ENCODE measurements at places on chromosomes 3 and 15. TPM values are rescaled to one million over a fixed set of nuclear protein-coding genes. Genes with fewer than 3 reads are reported as not detected.
A peak's percentile ranks its signal among the peaks of the same experiment; 100 is the strongest.

GRCh38 chr15:37931321-37931720 is 3.1 kb upstream of the TMCO5A start:
- DNase-seq: no peak

DNA sequence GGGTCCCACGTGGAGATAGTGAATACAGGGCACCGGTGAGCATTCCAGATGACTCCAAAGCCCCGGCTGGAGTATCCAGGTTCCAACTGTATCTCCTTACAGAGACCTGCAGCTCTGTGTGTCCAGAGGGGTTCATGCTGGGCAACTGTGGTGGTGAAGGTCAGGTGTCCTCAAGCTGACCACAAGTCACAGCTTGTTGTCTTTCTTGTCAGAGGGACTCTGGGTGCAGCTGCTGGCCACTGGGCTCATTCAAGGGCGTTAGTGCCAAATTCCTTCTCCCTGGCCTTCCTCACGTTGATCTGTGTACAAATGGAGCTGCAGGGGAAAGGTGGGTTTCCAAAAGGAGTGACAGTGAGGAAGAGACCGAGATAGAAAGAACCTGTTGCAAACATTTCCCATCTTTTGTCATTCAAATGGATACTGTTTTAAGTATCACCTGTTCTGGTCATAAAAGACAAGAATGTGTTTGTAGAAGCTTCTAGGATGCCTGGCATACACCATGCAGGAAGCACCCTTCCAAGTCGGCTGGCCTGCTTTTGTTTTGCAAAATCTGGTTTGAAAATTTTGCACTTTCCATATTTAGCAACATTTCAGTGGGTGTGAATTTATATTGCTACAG is 52.5 kb downstream of the CEMIP start:
- no peak for DNase-seq

- DNase-seq: no peak
Measured at GRCh38 chr3:191151653-191152052, 47.4 kb upstream of the OSTN start.

DNA sequence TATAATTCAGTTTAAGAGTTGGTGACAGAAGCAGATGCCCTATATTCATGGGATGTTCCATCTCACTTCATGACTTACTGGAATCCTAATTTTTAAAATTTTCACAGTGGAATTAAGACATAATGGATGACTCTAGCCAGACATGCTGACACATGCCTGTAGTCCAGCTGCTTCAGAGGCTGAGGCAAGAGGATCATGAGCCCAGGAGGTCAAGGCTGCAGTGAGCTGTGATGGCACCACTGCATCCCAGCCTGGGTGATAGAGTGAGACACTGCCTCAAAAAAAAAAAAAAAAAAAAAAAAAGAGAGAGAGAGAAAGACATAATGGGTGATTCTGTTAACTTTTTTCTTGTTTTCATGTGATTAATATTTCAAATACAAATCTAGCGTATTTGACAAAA is 123.6 kb downstream of the KLHL25 start:
- no peak for DNase-seq

DNA sequence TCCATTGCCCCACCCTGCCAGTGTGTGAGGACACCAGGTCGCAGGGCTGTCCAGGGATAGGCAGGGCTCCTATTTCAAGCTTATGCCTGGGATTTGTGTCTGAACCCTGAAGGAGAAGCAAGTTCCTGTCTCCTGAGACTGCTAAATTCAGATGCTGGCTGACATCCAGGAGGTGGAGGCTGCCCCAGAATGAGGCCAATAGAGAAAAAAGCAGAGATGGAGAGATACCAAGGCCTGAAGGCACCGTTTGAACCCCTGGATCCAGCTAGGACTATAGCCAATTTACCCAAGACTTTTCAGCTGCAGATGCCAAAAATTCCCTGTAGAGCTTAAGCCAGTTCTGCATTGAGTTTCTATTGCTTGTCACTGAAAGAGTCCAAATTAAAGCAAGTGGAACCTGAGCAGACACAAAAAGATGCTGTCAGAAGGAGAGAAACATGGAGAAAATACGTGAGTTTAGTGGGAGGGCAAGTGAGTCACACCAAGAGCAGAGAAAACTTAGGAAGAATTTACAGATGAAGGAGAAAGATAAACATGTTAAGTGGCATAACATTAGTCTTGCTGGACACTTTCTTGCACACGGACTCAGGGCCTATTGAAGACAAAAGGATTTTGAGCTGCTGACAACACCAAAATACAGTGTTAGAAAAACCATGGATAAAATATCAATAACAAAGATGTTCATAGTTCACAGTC is 148.6 kb downstream of the CNTN3 start:
- no peak for DNase-seq

GRCh38 chr3:193982258-193982659 is 153.7 kb upstream of the HES1 start:
- DNase-seq: peak; percentile 67

- no peak for DNase-seq
Measured at GRCh38 chr15:68597581-68597980, 18.8 kb downstream of the CORO2B start.

- DNase-seq: no peak
Measured at GRCh38 chr15:31802761-31803160, 227.6 kb upstream of the CHRNA7 start.

- DNase-seq: no peak
Measured at GRCh38 chr3:26715431-26715830, 92.9 kb downstream of the LRRC3B start.

- DNase-seq: no peak
Measured at GRCh38 chr3:172965256-172965655, 175.8 kb downstream of the SPATA16 start.

- DNase-seq: no peak
Measured at GRCh38 chr15:38702178-38702912, 137.7 kb upstream of the RASGRP1 start.

DNA sequence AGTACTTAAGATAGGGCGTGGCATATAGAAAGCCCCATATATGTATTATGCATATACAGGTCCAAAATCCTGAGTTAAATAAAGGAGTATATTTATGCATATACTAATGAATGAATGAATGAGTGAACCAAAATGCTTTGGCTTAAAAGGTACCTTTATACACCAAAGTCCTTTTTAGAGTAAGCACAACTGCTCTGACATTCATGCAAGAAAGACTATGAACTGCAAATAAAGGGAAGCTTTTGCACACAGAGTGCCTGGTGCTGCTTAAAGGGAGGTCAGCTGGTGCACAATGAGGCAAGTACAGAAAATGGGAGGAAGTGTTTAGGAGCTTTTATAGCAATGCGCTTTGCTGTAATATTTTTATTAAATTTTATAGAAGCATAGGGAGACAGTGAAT is 214.0 kb downstream of the KLF13 start:
- DNase-seq: no peak

GRCh38 chr3:41417574-41417973 is 218.3 kb downstream of the CTNNB1 start:
- DNase-seq: no peak

DNA sequence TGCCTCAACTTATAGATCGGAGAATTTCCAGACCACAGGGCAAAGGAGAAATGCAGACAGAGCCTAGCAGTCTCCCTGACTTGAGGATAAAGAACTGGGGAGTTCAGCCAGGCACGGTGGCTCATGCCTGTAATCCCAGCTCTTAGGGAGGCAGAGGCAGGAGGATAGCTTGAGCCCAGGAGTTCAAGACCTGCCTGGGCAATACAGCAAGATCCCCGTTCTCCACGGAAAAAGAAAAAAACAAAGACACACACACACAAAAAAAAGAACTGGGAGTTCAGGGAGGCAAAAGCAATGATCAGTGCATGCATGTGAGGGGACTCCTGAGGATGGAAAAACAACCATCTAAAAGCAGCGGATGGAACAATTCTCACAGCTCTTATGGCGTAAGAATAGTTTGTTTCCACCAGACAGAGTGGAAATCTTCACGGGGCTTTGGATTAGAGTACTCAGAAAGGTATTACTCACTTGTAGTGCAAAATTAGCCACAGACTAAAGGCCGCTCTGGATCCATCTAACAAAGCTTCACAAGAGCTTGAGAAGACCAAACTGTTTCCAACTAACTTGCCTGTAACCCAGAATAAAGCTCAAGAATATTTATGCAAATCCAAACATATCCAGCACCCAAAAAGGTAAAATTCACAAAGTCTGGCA is 16.3 kb downstream of the SEC11A start:
- DNase-seq: no peak

DNA sequence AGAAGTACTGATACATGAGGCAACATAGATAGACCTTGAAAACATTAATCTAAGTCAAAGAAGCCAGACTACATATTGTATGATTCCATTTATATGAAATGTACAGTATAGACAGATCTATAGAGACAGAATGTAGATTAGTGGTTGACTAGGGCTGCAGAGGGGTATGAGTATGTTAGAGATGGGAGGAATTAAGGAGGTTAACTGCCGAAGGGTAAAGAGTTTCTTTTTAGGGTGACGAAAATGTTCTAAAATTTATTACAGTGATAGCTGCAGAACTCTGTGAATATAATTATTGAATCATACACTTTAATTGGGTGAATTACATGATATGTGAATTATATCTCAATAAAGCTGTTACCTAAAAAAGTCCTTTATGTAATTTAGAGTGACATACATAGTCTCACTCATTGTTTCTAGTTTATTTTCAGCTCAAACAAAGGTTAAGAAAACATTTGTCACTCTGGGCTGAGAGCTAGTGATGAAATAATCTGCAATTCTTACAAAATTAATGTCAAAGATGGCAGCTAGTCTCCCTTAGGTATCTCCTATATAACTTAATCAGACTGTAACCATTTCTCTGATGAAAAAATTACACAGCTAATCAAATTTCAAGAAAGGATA is 61.4 kb downstream of the DENND4A start:
- no peak for DNase-seq

- DNase-seq: no peak
Measured at GRCh38 chr15:99481951-99482230, 83.9 kb upstream of the MEF2A start.

- no peak for DNase-seq
Measured at GRCh38 chr3:164539215-164539614, 539.1 kb downstream of the SI start.

DNA sequence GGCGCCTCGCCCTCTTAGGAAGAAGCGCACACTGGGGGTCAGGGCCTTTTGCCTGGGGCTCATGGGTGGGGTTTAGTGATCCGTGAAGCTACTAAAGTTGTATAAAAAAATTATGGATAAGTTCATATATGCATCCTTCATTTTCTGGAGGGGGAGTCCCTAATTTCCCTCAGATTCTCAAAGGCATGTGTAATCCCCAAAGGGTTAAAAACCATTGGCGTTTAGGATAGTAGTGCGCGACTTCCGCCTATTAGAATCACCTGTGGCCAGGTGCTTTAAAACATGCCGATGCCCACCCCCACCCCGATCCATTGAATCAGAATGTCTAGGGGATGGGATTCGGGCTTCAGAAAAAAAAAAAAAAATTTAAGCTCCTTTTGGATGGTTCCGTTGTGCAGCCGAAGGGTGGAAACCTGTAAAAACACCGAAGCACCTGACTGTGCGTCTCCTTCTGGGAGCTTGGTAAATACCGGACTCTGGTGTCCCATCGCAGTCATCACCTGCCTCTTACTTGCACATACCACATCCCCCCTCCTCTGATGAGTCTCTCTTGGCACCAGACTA is 570 bp downstream of the APH1B start:
- peak; percentile 12 for DNase-seq

GRCh38 chr3:187989575-187990153 is 164.3 kb upstream of the LPP start:
- DNase-seq: no peak

DNA sequence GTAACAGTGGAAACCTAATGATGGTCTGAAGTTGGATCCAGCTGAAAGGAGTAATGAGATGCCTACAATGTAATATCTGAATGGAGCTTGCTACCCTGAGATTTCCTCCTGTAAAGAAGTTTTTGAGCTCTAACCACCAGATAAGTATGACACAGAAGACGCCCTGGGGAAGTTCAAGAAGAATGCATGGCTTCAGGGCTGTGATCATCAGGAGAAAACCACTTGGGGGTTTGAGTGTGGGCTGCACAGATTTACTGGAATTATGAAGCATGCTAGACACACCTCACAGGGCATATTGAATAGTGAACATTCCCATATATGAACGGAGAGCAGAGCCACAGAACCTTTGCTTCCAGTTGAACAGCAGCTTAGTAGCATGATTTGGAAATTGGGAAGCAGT is 10.6 kb upstream of the CCDC80 start:
- DNase-seq: no peak

DNA sequence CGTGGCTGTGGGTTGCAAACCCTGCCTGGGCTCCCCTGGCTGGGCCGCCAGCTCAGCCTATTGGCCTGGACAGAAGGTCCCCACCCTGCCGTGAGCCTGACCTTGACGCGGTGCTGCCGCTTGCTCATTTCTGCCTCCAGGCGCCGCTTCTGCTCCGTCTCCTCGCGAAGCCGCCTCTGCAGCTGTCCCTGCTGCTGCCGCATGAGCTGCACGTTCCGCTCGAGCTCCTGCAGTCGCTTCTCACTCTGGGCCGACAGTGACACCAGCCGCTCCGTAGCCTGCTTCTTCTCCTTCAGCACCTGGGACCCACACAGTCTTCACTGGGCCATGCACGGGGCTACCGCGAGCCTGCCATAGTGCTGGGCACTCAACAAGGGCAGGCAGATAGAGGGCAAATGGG is 21.7 kb downstream of the KIF7 start:
- DNase-seq: no peak

GRCh38 chr3:183539811-183540210 is 15.7 kb downstream of the KLHL6 start:
- DNase-seq: no peak

- no peak for DNase-seq
Measured at GRCh38 chr15:69561071-69561784, 108.6 kb downstream of the RPLP1 start.

GRCh38 chr15:91253605-91254004 is 153.5 kb downstream of the SV2B start:
- DNase-seq: no peak

DNA sequence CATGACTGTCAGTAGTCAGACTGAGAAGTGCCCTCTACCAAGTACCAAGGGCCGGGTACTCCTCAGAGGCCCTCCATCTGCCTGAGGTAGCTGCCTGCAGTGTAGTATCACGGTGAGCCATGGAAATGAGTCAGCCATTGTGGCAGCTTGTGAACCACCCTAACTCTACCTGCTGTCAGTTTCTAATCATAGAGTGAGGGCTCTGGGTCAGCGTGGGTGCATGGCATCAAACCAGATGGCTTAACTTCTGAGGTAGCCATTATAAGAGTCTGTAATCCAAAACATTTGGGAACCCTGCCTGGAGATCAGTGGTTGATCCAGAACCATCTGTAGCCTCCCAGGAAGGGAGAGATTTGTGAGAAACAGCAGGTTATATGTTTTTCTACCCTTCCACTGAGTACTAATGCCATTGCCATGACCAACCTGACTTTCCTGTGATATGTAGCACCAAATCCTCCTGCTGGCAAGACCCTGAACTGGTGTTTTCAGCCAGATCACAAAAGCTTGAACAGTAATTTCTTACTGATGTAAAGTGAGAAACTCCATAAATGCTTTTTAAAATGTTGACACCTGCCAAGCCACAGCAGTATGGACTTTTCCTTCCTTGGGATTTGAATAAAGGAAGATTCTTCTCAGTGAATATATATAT is 38.9 kb downstream of the ABHD2 start:
- DNase-seq: no peak

- DNase-seq: no peak
Measured at GRCh38 chr15:66702787-66703539, 927 bp downstream of the SMAD6 start.

Gene MSL2
- 51.0 TPM for total RNA-seq

Gene SNX22
- total RNA-seq: 19.9 TPM

Gene SERPINI2
- not detected for total RNA-seq

Gene PLOD2
- total RNA-seq: 27.6 TPM

Gene ROPN1
- total RNA-seq: not detected

Gene DHX36
- total RNA-seq: 62.7 TPM

Gene MYLK
- total RNA-seq: 61.0 TPM

Gene IQCB1
- total RNA-seq: 27.4 TPM

Gene GOLGA8G
- total RNA-seq: not detected

Gene MINAR1
- 0.21 TPM for total RNA-seq

Gene CIDEC
- 380 TPM for total RNA-seq

Gene ZXDC
- total RNA-seq: 66.0 TPM
